ENCODE measurements at places on chromosomes 5 and 9.

GRCh38 chr5:176547802-176548201 is 1.3 kb upstream of the CDHR2 start:
- peak; percentile 47 for DNase-seq

- DNase-seq = no peak
Observed at GRCh38 chr9:113992276-113992951, 85.7 kb downstream of the AMBP start.

GRCh38 chr9:114025760-114026159 is 52.3 kb downstream of the AMBP start:
- DNase-seq = no peak

- no peak for DNase-seq
Observed at GRCh38 chr5:168162464-168162863, 129.0 kb upstream of the WWC1 start.

DNA sequence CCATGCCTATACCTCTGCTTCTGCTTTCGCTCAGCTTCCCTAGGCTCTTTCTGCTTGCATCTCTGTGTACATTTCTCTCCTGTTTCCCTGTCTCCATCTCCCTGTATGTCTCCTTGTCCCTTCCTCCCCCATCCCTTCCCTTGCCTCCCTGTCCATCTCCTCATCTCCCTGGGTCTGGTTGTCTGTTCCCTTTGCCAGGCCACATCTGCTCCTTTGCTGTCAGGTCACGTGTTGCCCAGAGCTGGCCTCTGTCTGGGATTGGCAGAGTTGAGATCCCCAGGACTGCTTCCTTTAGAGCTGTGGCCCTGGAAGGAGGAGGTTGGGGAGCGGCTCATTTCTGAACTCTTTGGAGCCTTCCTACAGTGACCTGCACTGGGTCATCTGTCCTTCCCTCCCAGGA is 31.8 kb upstream of the PTGS1 start:
- no peak for DNase-seq

DNA sequence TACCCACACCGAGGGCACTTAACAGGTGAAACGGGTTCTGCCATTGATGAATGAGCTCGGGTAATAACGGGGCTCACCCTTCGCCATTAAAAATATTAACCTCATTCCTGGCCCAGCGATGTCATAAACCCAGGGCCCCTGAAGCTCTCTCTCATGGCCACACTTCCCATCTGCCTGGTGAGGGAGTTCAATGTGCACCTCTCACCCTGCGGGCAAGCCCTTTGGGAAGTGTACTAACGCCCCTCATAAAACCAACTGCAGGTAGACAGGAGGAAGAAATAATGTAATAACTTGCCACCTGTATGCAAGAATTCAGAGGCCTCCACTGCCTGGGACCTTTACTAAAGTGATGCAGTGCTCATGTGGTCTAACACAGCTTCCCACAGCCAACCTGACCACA is 35.1 kb downstream of the SHB start:
- no peak for DNase-seq

GRCh38 chr5:119426057-119426456 is 26.2 kb upstream of the HSD17B4 start:
- peak; percentile 75 for DNase-seq

- DNase-seq = no peak
Observed at GRCh38 chr5:27908341-27908740, 870.0 kb upstream of the CDH9 start.

GRCh38 chr9:88076286-88077070 is 61.8 kb downstream of the SPATA31C2 start:
- peak; percentile 16 for DNase-seq

- no peak for DNase-seq
Observed at GRCh38 chr9:114109124-114109523, 10.0 kb upstream of the KIF12 start.

GRCh38 chr9:81002242-81002641 is 687.1 kb downstream of the TLE1 start:
- DNase-seq = no peak

DNA sequence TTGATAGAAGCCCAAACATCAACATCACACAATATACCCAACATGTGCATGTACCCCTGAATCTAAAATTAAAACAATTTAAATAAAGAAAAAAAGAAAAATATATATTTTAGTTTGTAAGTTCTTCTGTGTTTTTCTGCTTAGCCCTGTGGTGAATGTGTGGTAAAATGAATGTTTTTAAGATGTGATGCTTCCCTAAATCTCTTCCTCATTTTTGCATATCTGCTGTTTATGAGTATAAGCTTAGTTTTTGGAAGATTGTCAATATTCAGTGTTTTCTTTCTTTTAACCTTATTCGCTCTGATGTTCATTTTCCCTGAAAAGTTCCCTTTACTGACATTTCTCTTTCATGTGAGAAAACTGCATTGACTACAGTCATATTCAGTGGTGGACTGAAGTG is 44.4 kb upstream of the DAB2 start:
- peak; percentile 49 for DNase-seq

DNA sequence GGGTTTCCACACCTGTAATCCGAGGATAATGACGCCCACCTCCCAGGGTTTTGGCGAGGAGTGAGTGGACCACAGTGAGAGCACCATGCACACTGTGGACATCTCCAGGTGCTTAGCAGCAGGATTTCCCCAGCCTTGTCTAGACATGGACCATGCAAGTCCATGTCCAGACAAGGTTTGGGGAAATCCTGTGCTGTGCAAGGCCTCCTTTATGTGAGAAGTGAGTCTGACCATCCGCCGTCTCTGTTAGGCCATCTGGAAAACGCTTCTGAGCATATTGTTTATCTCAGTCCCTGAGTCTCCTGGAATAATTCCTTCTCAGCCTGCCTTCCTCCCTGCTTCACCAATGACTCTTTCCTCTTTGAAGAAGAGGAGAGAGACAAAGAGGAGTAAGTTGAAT is 26.2 kb upstream of the TNFAIP8 start:
- no peak for DNase-seq

- DNase-seq = no peak
Observed at GRCh38 chr5:151071848-151072629, 8.8 kb downstream of the TNIP1 start.

DNA sequence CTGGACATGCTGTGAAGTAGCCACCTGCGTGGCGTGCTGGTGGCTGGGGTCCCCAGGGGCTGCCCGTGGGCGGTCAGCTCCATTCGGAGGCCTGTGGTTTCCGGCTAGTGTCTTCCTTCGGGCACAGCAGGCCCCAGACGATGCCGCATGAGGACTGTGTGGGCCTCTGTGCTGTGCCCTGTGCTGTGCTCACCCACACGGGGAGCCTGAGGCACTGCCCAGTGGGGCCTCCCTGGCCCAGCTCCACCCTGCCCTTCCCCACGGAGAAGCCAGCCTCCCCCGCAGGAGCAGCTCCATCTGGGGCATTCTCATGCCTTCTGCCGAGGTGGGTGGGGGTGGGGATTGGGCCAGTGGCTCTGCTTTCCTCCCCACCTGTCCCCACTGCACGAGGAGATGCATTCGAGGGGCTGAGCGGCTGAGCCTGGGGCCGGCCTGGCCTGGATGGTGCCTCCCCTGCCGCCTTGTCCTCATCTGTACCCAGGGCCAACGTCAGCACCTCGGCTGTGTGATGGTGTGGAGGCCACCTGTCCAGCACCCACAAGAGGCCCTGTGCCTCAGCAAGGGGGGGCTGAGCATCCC is 24.2 kb downstream of the RXRA start:
- DNase-seq = no peak

- no peak for DNase-seq
Observed at GRCh38 chr9:107018861-107019545, 156.0 kb downstream of the ZNF462 start.

DNA sequence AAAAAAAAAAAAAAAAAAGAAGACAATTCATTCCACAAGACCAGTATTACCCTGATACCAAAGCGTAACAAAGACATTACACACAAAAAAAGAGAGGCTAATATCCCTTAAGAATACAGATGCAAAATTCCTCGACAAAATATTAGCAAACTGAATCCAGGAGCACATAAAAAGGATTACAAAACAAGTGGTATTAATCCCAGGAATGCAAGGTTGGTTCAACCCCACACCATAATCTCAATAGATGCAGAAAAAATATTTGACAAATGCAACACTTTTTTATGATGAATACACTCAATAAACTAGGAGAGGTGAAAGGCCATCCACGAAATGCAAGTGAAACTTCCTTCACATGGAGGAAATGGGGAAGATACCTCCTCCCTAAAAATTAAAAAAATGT is 80.1 kb upstream of the TLR4 start:
- DNase-seq = no peak

DNA sequence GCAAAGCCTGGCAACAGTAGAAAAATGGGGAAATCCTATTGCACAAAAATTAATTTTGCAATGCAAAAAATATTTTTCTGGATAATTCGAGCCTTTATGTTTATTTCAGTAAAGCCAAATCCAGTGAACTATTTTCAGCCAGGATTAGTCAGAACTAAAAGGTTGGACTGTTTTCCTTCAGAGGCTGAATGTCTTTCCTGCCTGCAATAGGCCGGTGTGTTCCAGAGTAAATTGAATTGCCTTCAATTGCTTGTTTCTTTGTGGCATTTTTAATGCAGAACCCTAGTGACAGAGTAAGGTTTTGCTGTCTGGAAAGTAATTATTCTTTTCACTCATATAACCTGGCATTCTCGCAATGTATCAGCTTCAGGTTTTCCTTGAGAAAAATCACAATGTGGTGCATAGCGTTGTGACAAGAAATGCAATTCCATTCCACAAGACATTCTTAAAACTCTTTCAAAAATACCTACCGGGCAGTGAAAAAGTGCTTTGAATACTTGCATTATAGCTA is 183.7 kb downstream of the GLIS3 start:
- peak; percentile 37 for DNase-seq

- DNase-seq = no peak
Observed at GRCh38 chr5:145362266-145362665, 472.9 kb downstream of the PRELID2 start.

Data from inflammatory macrophage treated with lipopolysaccharide for 4 hours (primary cell).